T47D (cell line): ENCODE measurements at places on chromosomes 1 and 21.

- DNase-seq = no peak
Measured at GRCh38 chr21:24197132-24197643, 1410.1 kb downstream of the MRPL39 start.

GRCh38 chr1:47830641-47831333 lies 166.4 kb downstream of the TRABD2B start:
- no peak for DNase-seq

DNA sequence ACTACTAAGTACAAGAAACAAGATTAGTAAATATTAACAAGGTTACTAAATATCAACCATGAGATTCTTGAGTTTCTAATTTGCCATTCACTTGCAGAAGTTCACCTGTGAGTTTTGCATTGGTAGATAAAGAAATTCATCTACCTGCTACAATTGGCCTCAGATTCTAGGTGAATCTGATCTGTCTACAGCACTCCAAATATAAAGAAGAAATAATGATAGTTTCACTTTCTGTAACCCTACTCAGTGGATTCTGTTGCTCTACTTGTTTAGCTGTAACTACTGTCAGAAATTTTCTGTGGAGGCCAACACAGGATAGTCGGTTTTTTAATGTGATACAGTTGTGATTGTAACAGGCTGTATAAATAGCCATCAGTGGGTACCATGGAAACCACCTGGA lies 118.6 kb downstream of the NR5A2 start:
- no peak for DNase-seq

DNA sequence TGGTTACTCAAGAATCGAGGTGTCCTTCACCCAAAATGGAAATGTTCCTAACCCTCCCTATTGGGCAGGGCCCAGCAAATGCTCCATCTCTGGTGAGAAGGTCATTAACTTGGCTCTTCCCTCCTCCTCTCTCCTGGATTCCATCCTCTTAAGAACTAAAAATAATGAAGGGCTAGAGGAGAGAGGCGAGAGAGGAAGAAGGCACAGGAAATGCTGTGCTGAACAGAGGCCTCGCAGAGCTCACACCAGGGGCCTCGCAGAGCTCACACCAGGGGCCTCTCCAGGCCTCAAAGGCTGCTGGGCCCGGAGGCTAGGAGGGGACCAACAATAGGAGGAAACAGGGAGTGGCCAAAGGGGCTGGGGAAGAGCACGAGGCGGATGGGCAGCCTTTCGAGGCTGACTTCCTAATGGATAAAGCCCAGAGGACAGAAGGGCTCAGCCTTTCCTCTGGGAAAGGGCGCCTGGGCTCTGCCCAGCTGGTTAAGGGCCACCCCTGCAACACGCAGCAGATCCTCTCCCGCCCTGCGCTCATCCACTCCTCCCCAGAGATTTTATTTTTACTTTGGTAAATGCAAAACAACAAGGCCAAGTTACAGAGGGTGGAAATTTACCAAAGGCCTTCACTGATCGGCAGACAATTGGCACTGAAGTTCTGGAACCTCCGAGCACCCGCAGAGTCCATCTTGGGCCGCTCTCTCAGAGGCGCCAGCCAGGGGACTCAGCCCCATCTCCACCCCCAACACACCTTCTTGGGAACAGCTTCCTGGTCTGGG lies 78.5 kb downstream of the ITPKB start:
- no peak for DNase-seq

DNA sequence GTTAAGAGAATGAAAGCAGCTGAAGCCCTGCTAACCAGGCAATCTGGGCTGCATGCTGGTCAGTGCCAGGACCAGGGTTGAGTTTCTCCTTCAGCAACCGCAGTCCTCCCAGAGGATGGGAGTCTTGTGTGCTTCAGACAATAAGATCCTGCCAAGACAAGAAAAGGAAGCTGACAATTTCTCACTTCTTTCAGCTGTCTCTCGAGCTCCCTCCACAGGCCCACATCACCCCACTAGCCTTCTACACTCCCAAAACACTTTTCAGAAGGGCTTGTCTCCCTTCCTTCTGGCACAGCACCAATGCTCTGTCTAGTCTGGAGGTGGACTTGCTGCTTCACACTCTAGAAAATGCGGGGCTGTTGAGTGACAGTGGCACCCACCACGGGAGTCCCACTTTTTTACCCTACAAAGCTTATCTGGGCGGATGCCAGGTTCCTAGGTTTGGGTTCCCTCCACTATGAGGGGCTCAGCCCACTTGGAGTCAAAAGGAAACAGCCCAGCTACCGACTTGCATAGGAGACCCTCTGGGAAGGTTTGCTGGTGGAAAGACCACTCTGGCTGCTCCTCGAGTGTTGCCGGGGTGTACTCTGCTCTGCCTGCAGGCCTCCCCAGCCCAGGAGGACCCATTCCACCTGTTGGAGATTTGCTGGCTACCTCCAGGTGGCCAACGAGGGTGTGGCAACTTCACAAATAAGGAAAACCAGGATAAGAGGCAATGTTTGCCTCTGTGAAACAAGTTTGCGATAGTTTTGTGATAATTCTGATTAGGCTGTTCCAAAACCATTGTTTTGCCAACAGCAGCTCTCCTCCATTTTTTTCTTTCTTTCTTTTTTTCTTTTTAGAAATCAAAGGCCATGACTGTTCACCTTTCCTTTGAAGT lies 68.9 kb downstream of the TENT5C start:
- DNase-seq = peak; percentile 79

- DNase-seq = no peak
Measured at GRCh38 chr21:46000182-46000730, 18.7 kb downstream of the COL6A1 start.

DNA sequence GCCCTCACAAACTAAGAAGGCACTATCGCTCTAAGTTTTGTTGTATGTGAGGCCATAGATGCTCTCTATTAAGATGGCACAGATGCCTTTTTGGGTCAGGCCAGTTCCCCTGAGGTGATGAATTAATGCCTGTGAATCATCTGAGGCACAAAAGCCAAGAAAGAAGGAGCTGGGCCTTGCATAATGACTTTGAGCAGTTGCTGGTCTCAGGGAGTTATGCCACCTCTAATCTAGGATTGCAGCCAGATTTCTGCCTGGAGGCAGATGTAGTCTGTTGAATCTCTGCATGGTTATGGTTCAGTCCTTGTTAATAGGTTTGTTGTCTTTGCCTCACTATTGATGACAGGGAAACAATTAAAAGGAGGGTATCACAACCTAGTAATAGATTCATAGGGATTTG lies 168.1 kb upstream of the CHRM3 start:
- DNase-seq = no peak

GRCh38 chr1:82844911-82845827 lies 1044.4 kb downstream of the ADGRL2 start:
- no peak for DNase-seq

GRCh38 chr1:24386241-24386640 lies 27.3 kb downstream of the STPG1 start:
- no peak for DNase-seq

DNA sequence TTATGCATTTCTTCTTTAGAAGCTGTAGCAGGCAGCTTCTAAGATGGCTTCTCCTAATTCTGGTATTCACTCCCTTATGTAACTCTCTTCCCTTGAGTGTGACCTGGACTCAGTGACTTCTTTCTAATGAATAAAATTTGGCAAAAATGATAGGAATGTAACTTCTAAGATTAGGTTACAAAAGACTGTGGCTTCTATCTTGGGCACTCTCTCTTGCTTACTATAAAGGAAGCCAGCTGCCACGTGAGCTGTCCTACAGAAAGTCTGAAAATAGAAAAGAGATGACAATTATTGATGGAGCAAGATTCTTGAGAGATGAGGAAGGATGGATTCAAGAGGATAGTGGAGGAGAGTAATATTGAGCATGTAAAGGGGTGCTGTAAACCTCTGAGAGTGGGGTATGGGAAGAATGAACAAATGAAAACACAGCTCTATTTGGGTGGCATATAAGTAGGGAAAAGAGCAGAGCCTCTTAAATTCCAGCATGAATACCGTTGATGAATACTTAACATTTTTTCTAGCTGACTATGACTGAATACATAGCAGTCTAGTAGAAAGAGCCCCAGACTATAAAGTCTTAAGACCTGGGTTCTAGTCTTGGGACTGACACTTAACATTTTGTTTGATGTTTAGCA lies 5.5 kb downstream of the TSEN15 start:
- DNase-seq = no peak

DNA sequence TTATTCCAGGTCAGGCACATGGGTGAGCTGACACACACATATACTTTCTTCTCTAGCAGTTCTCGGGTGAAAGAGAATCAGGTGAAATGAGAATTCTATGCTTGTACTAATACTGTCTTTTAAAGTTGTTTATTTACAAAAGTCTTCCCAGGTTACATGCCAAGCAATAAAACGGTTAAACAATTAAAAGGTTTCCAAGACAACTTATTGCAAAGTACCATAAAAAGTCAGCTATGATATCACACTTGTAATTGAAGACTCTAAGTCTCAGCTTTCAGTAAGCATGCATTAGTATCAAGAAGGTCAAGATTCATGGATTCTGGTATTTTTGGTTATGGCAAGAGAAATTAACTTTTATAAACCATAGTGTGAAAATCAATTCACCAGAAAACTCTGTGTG lies 171.4 kb downstream of the PDE4B start:
- DNase-seq = no peak

DNA sequence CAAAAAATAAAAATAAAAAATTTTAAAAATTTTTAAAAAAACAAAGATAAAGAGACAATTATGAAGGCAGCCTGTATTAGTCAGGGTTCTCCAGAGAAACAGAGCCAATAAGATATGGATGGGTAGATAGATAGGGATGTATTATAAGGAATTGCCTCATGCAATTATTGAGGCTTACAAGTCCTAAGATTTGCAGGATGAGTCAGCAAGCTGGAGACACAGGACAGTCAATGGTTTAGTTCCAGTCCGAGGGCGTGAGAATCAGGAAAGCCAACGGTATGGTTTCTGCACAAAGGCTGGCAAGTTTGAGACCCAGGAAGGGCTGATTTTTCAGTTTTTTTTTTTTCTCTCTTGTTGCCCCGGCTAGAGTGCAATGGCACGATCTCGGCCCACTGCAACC lies 24.1 kb upstream of the EIF4G3 start:
- DNase-seq = no peak

- no peak for DNase-seq
Measured at GRCh38 chr21:18989953-18990495, 586.4 kb upstream of the TMPRSS15 start.

GRCh38 chr1:206516728-206516990 lies 9.3 kb downstream of the RASSF5 start:
- no peak for DNase-seq

GRCh38 chr1:49229555-49229954 lies 452.9 kb upstream of the BEND5 start:
- DNase-seq = peak; percentile 1

- DNase-seq = no peak
Measured at GRCh38 chr1:117127795-117128194, 6.2 kb upstream of the TRIM45 start.

GRCh38 chr1:62723883-62724282 lies 35.7 kb upstream of the DOCK7 start:
- no peak for DNase-seq

GRCh38 chr1:195335541-195335940 lies 1272.7 kb downstream of the KCNT2 start:
- no peak for DNase-seq

GRCh38 chr1:43804569-43804968 lies 97.2 kb downstream of the ST3GAL3 start:
- no peak for DNase-seq

- DNase-seq = no peak
Measured at GRCh38 chr1:162398999-162399580, 12.8 kb downstream of the SH2D1B start.

- no peak for DNase-seq
Measured at GRCh38 chr1:206593351-206593925, 18.8 kb downstream of the EIF2D start.

- DNase-seq = no peak
Measured at GRCh38 chr1:961132-961669, 817 bp downstream of the KLHL17 start.

- no peak for DNase-seq
Measured at GRCh38 chr1:51543858-51544257, 24.8 kb upstream of the EPS15 start.

DNA sequence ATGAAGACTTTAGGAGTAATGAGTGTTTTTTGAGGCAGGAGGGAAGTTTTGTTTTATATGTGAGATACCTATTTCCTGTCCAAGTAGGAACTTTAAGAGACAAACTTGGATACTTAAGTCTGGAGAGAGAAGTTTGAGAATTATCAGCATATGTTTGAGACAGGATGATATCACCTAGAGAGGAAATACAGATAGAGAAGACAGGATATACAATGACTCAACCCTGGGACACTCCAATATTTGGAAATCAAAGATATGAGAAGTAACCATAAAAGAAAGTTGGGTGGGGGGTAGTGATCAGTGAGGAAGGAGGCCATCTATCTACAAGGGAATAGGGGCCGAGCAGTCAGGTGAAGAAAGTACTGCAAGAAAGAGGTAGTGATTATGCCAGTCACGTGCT lies 6.5 kb downstream of the LCE7A start:
- DNase-seq = no peak

- no peak for DNase-seq
Measured at GRCh38 chr1:118300808-118301207, 115.8 kb upstream of the SPAG17 start.

DNA sequence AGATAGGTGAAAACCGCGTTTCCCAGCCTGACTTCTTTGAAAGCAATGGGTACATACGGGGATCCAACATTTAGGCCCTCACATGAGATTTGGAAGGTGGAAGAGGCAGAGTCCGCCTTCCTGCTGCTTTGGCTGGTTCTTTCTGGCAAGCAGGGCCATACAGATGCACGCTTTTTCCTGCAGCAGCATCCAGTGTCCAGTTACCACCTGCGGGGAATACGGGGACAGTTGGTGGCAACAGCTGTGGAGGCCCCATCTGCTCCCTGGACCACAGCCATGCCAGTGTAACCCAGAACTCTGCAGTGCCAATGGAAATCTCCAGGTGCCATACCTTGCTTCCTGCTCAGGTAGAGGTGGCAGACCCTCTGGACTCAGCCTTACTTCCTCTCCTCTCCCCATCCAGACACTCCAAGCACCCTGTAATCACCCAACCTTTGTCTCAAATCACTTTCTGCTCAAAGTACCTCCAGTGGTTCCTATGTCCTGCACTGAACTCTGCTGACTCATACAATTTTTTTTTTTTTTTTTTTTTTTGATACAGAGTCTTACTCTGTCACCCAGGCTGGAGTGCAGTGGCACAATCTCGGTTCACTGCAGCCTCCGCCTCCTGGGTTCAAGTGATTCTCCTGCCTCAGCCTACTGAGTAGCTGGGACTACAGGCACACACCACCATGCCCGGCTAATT lies 68.3 kb downstream of the SLC16A1 start:
- no peak for DNase-seq

DNA sequence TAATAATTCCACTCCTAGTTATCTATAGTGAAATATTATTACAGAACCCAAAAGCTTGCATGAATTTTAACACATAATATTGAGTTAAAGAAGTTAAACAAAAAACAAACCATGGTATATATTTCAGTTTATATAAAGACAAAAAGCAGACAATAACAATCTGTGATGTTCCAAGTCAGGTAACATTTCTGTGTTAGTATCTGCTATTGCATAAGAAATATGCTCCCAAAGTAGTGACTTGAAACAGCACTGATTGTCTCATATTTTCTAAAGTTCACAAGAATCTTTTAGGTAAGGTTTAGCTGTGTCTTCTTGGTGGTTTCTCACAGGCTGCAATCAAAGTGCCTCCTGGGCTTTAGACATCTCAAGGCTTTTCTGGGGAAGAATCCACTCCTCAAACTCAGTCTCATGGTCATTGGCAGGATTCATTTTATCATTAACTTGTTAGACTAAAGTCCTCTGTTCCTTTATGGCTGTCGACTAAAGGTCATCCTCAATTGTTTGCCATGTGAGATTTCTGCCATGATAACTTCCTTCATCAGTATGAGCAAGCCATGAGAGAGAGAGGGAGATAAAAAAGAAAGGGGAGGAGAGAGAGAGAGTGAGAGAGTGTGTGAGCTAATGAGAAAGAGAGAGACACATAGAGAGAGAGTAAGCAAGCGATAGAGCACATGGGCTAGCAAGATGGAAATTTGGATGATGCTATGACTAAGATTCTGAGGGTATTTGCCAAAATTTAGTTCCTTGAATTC lies 19.9 kb downstream of the GBP1 start:
- no peak for DNase-seq
